ENCODE measurements at places on chromosomes 1 and 21. TPM values are rescaled to one million over a fixed set of nuclear protein-coding genes. Genes with fewer than 3 reads are reported as not detected.

NBPF10 gene
- 6.1 TPM for total RNA-seq

COL6A2 gene
- total RNA-seq: 1,431 TPM

WNT3A gene
- not detected for total RNA-seq

SLC6A9 gene
- total RNA-seq: 18.9 TPM

SLC35F3 gene
- not detected for total RNA-seq

MAST2 gene
- 45.6 TPM for total RNA-seq

G0S2 gene
- total RNA-seq: 21.3 TPM

S100A1 gene
- total RNA-seq: 0.69 TPM

CAPN8 gene
- total RNA-seq: not detected

LCK gene
- total RNA-seq: 4.6 TPM

Measured in aorta (tissue), 5 donors.